ENCODE measurements at places on chromosomes 1 and 21.

DNA sequence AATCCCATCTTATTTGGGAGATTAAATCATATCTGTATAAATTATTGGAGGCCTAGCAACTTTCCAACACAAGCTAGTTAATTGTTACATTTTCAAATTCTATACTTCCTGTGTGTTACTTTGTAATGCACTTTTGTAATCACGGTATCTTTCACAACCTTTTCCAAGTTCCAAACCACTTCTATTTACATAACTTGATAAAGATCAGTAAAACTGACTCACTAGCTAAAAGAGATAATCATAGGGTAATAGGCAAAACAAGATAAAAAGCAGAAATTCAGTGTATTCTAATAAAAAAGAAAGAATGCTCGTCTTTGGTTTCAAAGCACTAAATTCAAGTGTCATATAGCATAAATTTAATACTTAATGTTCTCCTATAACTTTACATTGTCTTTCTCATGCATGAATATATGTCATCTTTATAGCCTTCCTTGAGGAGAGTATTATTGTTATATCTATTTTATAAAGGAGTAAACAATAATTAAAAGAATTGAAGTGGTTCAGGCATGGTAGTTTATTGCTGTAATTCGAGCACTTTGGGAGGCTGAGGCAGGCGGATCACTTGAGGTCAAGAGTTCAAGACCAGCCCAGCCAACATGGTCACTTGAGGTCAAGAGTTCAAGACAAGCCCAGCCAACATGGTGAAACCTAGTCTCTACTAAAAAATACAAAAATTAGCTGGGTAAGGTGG is 66.4 kb downstream of the RGS13 start:
- no peak for DNase-seq

DNA sequence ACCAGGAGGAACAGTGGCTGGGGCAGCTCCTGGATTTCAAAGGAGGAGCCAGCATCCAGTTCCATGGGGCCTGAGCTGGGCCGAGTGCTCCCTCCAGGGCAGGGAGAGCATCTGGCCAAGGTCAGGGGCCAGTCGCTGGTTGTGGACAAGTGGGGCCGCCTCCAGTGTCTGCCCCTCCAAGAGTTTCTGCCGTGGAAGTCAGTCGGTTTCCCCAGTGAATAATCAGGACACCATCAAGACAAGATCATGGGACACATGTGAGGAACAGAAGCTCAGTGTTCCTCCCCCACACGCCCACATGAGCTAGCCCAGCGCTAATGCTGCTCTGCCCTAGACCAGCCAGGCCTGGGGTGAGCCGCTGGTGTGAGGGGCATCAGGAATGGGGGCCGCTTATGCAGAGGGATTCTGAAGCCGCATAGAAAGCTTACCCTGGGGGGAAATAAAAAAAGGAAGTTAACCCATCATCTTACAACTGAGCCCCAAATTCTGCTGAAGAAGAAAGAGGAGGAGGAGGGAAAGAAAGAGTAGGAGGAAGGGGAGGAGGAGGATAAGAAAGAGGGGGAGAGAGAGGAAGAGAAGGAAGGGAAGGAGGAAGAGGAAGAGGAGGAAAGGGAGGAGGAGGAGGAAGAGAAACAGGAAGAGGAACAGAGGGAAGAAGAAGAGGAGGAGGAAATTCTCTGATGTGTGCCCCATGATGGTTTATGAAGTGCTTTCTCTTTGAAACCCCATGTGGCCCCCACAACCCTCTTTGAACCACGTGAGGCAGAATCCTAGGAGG is 198.4 kb downstream of the MATN1 start:
- peak; percentile 61 for DNase-seq

DNA sequence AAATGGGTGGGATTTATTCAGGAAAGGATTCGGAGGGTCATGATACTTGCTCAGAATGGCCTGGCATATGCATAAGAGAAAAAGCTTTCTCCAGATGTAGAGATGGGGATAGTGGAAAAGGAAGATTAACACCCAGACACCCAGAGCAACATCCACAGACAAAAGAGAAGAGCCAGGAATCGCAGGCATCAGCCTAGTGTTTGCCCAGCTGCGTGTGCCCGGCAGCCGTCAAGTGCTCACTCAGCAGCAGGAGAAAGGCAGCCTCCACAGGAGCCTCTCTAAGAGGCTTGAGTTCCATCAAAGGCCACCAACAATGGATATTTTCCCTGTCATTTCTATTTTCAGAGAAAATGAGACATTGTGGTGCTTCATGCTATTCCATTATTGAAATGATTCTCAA is 54.7 kb downstream of the NTPCR start:
- no peak for DNase-seq

DNA sequence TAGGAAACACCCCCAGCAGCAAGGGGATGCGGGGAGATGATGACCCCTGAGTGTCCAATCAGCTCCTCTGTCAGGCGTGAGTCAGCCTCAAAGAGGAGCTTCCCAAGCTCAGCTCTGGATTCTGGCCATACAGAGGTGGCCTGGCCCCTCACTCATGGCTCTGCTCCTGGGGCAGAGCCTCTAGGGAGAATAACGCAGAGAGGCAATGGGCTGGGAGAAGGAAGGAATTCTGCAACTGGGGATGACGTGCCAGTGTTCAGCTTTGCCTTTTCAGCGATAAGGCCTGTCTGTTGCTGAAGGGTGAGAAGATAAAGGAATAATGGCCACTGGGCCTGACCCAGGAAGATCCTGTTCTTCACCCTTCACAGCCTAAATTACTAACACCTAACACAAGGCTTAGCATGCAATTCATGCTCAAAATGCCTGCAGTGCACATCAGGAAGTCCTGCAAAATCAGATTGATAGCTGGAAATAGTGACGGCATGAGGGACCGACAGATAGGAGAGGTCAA is 92.2 kb downstream of the TBX19 start:
- DNase-seq, result no peak

GRCh38 chr1:22916471-22916820 is 56.2 kb downstream of the LACTBL1 start:
- peak; percentile 65 for DNase-seq

GRCh38 chr1:66468722-66469121 is 65.2 kb upstream of the SGIP1 start:
- no peak for DNase-seq

DNA sequence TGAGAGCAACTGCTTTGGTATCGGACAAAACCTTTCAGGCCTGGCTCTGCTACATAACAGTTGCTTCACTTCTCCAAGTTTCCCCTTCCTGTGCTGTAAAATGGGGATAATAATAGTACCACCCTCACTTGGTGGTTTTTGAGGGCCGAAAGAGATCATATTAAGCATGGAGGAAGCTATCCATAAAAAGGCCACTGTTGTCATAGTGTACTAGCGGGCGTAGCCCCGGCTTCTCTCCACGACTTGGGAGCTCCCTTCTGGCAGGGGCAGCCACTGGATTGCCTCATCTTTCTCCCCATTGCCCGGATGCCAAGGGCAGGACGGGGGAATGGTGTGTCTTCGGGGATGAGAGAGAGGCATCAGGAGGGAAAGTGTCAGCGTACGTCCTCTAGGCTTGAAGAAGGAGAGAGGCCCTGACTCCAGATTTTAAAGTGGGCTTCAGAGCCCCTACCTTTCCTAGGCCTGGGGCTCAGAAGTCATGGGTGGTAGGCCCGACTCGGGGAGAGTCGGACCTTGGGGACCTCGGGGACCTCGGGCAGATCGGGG is 548 bp upstream of the MFSD2A start:
- DNase-seq, result no peak

- DNase-seq, result no peak
Observed at GRCh38 chr1:68293609-68294366, 61.5 kb upstream of the WLS start.

DNA sequence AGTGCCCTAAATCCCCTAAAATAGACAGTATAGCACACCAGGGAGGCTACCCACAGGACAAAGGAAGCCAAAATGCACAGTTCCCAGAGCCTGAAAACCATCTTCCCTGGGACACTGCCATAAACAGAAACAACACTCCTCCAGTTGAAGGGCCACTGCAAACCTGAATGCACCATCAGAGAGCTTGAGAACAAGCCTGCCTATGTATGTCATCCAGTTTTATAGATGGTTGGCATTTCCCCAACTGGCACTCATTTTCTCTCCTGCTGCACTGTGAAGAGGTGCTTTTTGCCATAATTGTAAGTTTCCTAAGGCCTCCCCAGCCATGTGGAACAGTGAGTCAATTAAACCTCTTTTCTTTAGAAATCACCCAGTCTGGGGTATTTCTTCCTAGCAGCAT is 169.0 kb downstream of the AGBL4 start:
- DNase-seq, result no peak

GRCh38 chr1:232344791-232345399 is 285.0 kb downstream of the SIPA1L2 start:
- DNase-seq, result no peak

- DNase-seq, result peak; percentile 24
Observed at GRCh38 chr1:180241716-180242544, 11.9 kb downstream of the LHX4 start.

- no peak for DNase-seq
Observed at GRCh38 chr1:87123610-87124009, 205.1 kb upstream of the LMO4 start.

DNA sequence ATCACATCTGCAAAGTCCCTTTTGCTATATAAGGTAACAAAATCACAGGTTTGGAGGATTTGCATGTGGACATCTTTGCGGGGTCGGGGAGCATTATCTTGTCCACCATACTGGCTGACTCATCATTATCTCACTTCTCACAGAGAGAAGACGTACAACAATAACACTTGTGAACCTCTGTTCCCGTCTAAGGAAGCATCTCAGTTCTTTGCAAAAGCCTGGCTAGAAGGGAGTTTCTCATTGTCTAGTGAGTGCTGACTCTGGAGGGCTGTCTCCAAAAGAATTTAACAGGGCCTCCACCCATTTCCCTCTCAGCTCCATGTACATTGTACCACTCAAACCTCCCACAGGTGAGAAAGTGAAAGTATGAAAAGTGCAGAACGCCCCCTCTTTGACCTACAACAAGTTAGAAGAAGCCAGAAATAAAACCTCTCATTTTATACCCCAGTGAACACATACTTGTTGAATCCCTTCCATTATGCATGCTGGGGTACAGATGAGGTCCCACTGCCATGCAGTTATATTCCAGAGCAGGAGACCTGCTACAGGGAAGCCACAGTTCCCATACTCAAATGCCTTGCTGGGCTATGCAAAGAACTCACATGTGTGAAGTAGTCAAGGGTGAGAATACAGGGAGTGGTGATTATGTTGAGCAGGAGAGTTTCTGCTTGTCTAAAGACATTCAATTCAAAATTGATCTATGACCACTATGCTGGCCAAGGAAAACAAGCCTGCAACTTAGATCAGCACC is 121.7 kb upstream of the PRDX6 start:
- DNase-seq, result no peak

DNA sequence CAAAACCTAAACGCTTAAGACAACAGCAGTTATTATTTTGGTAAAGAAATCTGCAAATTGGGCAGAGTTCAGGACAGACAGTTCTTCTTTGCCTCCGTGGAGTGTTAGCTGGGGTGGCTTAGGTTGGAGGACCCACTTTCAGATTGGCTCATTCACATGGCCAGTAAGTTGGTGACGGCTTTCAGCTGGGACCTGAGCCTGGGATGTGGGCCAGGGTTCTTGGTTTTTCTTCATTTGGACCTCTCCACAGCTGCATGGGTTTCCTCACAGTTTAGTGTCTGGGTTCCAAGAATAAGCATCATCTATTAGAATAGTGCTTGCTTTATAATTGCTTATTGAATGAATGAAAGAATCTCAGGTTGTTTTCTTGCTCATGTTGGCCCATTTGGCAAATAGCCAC is 72.2 kb downstream of the ATF6 start:
- DNase-seq, result no peak

GRCh38 chr1:57947471-57947870 is 523.6 kb upstream of the DAB1 start:
- no peak for DNase-seq

- no peak for DNase-seq
Observed at GRCh38 chr1:34612091-34612827, 142.6 kb upstream of the GJB5 start.

- no peak for DNase-seq
Observed at GRCh38 chr1:187032316-187032981, 203.7 kb downstream of the PLA2G4A start.

- DNase-seq, result no peak
Observed at GRCh38 chr1:199083680-199084079, 444.8 kb downstream of the PTPRC start.

- DNase-seq, result no peak
Observed at GRCh38 chr1:201876148-201876818, 12.4 kb upstream of the SHISA4 start.

DNA sequence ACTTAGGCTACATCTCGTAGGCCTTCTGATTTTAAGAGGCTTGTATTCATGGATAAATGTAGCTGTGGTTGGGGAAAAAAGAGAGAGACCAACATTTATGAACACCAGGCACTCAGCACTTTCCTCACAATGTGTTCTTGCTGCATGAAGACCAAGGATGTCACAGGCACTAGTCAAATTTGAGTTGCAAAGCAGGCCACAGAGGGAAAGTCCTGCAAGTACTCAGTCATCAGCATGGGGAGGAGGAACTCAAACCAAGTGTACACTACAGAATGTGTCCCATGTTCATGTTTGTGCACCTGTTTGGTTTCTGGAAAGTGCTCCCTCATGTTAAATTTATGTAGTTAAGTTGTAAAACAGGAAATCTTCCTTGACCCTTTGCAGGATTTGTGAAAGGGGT is 8.7 kb upstream of the MAP3K7CL start:
- no peak for DNase-seq

GRCh38 chr1:168782559-168783116 is 53.6 kb upstream of the DPT start:
- DNase-seq, result no peak

GRCh38 chr1:36023098-36023769 is 60.7 kb upstream of the TEKT2 start:
- no peak for DNase-seq

- DNase-seq, result no peak
Observed at GRCh38 chr1:194103516-194104246, 917.3 kb upstream of the B3GALT2 start.

GRCh38 chr1:112296908-112297307 is 99.1 kb upstream of the CTTNBP2NL start:
- no peak for DNase-seq

Measured in SJCRH30 (cell line).